Hematopoietic multipotent progenitor cell treated with erythropoietin and hydrocortisone succinate and interleukin-3 and kit ligand, for 17 days (in vitro differentiated cells): ENCODE measurements at places on chromosomes 2 and 18.

- no peak for DNase-seq
These were observed at the start of gene SLC11A1 for GRCh38 chr2:218381916-218382366. TSS of gene SLC11A1 (plus strand) at chr2:218382273. CDS start at chr2:218382369, 96 bp downstream.

DNA sequence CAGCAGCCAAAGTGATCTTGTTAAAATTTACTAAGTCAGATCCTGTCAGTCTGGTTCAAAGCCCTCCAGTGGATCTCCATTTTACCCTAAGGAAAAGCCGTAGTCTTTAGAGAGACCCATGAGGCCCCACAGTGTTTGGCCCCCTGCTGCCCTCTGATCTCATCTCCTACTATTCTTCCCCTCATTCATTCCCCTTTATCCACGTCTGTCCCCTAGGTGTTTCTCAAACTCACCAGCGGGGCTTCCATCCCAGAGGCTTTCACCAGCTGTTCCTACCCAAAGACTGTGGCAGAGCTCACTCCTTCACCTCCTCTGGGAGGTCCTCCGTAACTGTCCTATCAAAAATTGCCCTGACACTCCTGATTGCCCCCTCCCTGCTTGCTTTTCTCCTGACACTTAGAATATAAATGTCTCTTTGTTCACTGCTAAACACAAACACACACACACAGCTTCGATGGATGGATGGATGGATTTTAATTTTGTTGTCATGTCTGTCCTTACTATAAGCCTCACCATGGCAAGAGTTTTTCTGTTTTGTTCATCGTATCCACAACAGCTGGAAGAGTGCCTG, 26.1 kb downstream of the LIMS1 start:
- DNase-seq, result no peak

DNA sequence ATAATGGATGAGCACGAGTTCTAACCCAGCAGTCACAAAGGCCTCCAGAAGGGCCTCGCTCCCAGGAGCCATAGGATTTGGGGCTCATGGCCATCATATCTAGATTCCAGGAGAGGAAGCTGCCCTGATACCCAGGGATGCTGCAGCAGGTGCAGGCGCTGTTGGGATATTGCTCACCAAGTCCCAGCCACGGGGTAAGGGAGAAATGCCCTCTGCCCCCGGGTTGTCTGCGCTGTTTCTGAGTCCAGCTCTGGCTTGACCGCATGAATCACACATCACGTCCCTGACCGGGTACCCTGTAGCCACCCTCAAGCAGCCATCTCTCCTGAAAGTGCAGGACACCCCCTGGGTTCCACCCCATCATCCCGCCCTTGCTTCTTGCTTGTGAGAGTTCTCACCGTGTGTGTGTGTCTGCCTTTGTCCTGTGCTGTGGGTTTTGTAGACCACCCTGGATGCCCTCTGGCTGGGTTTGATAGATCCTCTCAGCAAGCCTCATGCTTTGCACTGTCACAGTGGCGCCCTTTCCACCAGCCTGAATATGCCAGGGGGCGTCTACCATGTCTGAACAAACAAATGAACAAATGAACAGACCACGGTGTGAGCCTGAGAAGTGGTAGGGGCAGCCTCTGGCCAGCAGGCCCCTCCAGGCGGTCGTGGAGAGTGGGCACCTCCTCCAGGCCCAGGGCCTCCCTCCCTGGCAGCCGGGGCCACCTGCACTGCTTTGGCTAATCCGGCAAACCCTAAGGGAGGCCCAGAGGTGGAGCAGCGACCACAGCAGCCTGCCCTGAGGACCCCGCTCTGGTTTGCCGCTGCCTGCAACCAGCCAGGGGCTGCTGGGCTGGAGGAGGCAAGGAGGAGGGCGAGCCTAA, 32.1 kb downstream of the ADRA2B start:
- no peak for DNase-seq

DNA sequence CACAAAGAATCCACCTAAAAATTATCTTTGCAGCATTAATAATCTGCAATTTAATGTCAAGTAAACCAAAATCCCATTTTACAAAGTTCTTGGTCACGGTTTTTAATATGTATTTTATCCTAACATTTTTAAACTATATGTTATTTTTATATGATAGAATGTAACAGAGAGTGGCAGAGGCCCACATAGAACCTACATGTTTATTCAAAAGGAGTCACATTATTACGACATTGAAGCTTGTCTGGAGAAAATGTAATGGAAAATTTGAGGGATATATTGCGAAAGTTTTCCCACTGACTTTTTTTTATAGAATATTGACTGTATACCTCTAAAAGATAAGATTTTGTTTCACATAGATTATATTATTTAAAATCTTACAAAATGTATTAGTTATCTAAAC, 89.7 kb upstream of the COL3A1 start:
- DNase-seq, result no peak

DNA sequence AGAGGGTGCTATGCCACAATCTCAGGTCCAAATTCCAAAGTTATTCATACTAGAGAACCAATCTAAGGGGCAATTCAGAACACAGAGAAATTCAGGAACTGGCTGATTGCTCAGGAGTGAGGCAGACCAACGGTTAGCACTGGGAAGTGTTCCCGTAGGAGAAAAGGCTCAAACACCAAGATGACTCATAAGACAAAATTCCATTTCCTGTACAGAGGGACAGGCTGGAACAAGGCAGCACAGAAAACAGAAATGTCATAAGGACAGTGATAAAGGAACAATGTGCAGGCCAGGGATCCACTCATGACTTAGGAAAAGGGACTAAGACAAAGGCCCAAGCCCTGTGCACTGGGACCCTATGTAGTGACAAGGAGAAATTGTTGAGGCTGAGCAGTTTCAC, 54.2 kb downstream of the PDE1A start:
- DNase-seq, result no peak

GRCh38 chr2:7045601-7046590, 128.7 kb downstream of the RNF144A start:
- DNase-seq, result no peak

DNA sequence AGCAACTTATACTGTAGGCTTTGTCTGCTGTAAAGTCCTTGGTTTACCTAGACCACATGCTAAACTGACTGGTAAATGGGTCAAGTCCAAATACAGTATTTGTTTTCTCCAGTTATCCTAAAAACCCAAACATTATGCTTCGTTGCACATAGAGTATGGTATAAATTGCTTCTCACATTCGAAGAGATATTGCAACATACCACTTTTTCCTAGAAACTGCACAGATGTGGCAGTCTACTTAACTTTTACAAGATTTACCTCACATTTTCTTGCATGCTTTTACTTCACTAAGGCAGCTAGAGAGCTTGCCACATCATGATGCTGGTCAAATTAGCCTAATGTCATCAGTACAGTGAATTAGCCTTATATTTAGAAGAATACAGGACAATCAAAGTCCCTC, 66.0 kb upstream of the SCN7A start:
- DNase-seq, result no peak

GRCh38 chr18:36593001-36593400, 235.8 kb downstream of the TPGS2 start:
- DNase-seq, result no peak

GRCh38 chr2:29108225-29108624, 7.0 kb upstream of the CLIP4 start:
- no peak for DNase-seq

- peak; percentile 59 for DNase-seq
These were observed 102.8 kb downstream of the HIBCH start for GRCh38 chr2:190216829-190217228.

- no peak for DNase-seq
These were observed 125.7 kb downstream of the PRKRA start for GRCh38 chr2:178325268-178325667.
